Lower lobe of right lung (tissue), 2 donors: ENCODE measurements at places on chromosomes 2 and 18.

- no peak for DNase-seq
Observed at GRCh38 chr2:191500566-191500883, 177.4 kb upstream of the NABP1 start.

DNA sequence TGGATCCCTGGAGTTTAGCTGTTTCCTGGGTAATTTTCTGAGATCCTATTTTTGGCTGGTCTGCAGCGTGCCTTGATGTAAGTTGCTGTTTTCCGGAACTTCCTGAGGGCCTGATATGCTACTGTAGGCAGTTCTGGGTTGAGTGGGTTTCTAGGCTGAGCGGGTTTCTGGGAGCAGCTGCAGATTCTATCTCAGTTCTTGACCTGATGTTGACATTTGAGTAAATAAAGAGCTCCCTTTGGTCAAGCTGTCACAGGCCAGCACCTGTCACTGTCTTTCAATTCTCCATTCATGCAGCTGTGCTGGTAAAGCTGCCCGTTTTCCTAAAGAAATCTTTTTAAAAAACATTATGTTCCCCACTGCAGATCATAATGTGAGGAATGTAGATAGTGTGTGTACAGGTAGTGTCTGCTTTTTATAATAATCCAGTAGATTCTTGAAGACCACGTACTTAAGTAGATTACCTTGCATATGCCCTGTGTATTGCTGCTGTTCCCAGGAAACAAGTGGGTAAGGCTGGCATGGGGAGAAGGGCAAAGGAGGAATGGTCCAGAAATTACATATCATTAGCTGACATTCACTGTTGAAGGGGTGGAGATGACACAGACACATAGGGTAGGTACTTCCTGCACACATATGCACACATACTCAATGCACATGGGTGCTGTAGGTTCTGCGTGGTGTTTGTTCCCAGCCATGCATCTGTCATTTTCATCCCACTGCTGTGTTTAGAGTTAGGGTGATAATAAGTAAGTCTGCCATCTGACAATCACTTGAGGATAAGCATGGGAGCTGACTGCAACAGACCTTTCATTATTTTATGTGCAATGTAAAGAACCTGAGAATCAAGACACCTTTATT lies 25.9 kb downstream of the CD28 start:
- DNase-seq: no peak

DNA sequence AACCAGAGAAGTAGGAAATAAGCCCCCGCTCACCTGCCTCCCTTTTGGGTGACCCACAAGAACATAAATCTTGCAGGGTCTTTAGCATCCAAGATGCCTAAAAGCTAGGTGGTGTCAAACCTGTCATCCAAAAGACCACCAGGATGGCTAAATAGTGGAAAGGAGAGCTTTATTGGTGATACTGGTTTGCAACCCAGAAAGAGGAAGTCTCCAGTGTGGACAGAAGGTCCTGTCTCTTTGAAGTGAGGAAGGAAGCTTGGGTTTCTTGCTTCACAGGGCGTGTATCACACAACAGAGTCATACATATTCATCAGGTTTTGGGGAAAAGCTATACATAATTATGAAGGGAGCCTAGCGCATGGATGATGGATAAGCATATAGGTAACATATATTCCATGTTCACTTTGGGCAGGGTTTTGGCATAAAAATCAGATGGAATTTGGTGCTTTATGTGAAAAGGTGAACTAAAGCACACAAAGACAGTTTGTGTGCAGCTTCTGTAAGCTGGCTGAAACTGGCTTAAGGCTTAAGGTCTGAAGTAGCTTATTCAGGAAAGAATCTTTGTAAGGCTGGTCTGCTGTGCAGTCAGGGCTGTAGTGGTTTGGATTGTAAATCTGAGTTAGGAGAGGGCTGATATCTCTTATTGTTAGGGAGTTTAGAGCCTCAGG lies 102.2 kb upstream of the MSH2 start:
- no peak for DNase-seq

DNA sequence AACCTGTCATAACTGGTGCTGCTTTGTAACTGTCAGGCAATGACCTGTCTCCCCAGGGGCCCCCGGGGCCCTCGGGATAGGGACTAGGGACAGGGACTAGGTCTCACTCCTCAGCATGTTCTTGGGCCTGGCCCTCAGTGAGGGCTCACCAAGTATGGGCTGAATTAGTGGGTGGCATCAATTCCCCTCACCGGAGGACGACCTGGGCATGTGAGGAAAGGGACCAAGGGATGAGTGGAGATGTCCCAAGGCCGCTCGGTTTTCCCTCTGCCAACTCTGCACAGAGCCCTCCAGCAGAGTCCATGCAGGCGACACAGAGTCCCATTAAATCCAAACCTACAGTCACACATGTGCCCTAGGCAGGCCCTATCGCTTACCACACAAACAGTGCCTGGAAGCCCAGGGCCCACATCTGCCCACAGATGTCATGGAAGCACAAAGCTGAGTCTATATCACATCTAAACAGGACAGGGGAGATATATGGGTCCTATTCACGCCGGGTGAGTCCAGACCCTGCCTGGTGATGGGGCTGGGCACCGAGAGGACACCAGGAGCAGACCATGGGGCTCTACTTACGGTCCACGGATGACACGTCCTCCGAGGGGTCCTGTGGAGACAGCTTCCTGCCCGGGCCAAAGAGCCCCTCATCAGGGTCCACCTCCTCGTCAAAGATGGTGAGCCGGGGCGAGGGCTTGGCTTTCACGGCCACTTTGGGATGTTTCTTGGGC lies 26.6 kb downstream of the HS1BP3 start:
- DNase-seq: no peak

- no peak for DNase-seq
Observed at GRCh38 chr2:136052369-136053362, 65.3 kb downstream of the CXCR4 start.

DNA sequence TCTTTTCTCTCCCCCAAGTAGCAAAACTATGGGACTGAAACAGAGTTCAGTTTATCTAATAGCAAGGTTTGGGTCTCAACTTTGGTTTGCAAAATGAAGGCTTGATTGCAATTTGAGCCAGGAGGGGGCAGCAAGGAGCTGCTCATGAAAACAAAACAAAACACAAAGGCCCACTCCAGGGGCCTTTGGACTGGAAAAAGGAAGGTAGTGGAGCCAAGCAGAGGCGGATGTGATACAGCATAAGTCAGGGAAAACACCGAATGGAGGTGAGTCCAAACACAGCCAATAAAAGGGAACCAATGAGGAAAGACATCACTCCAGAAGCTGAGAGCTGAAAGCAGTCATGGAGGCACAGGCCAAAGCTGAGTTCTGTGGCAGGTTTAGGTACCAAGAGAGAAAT lies 799.7 kb upstream of the ACVR2A start:
- no peak for DNase-seq
